Ovary (tissue), 10 donors: ENCODE measurements at places on chromosomes 7 and 10.

GRCh38 chr7:107816011-107816566, 13.1 kb upstream of the SLC26A3 start:
- DNase-seq = no peak

DNA sequence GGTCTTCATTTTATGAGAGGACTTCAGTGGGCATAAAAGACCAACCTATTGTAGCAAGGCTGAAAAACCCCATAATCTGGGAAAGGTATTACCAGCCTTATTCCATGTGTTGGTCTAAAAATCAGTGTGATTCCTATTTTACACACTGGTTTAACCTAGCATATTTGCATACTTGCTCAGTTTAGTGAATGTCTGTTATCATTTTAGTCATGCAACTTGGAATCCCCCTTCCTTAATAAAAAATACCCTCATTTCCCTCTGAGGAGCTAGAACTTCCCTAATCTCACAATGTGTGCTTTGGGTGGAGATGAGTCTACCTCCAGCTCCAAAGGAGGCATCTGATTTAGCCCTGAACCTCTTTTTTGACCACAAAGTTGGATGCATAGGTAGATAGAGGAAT, 312.8 kb upstream of the SORCS1 start:
- DNase-seq = no peak

DNA sequence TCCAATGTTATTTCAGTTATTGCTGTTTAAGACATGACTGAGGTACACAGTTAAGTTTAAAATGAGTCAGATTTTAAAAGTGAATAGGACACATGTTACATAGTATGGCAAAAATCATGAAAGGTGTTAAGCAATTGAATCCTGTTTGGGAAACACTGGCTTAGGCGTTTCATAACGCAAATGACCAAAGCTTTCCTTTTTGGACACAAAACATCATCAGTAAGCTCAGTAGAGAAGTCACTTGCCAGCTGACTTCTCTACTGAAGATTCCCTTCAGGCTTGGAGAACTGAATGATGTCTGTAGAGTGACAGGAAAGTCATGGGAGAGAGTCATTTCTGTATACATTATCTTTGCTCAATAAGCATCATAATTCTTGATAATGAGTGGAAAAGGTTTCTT, 64.4 kb upstream of the RSBN1L start:
- DNase-seq = no peak

DNA sequence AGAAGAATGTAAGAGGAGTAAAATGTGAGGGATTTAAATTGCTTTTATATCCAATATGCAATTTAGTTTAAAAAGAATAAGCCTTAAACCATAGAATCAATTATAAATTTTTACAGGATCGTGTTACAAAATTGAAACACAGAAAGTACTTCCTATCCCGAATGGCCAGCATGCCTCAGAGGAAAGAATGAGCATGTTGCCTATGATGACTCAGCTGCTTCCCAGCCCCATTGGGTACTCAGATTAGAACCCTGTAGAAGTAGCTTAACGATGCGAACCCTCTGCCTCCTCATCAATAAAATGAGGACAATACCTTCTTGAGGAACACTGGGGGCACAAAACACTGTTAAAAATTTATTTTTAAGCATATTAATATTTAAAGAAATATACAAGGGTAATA, 113.4 kb upstream of the CDK1 start:
- no peak for DNase-seq

GRCh38 chr10:48759113-48759901, 74.6 kb downstream of the WDFY4 start:
- DNase-seq = no peak
